ENCODE measurements at places on chromosomes 6 and 20. TPM values are rescaled to one million over a fixed set of nuclear protein-coding genes. Genes with fewer than 3 reads are reported as not detected.

TDRD6 gene
- not detected for total RNA-seq

DNA sequence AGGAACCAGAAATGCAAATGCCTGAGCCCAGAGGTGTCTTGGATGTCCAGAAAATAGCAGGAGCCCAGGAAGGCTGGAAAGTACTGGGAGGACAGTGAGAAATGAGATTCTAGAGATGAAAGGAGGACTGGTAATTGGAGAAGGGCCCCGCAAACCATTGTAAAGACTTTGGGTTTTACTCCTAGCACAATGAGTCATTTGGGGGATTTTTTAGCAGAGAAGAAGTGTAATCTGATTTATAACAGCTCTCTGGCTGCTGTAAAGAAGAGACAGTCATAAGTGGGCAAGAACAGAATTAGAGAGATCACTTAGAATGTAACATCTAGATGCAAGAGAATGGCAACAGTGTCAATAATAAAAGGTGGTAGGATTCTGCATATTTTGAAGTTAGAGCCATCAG is 40.2 kb downstream of the SLC35F1 start:
- DNase-seq: no peak
- no peaks in the 10 kb centered on the region for H3K36me3 ChIP-seq
- H3K27me3 ChIP-seq: no peaks in the 10 kb centered on the region
- H3K4me3 ChIP-seq: no peak overlapping the region
- no peak overlapping the region for H3K27ac ChIP-seq

CGA gene
- total RNA-seq: not detected

- no peak for DNase-seq
- H3K36me3 ChIP-seq: peaks cover 1% of the 10 kb centered on the region
- H3K27ac ChIP-seq: peak overlapping the region; percentile 43
Measured at GRCh38 chr6:50849796-50850180, 31.1 kb downstream of the TFAP2B start.

FAM217B gene
- 31.2 TPM for total RNA-seq

DNA sequence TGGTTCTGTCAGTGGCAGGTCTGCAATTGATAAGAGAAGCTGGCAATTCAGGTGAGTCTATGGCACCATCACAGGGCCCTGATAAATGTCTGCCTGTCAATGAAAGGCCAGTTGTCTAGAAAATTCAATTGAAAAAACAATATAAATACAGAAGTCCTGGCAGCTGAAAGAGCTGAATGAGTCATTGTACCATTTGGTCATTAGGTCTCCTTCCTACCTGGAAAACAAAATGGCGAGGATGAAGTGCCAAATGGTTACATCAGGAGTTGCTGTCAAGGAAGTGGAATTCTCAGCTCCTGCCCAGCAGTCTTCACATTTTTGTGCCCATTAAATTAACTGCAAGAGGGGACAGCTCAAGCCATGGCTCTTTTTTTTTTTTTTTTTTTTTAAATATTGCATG is 37.7 kb downstream of the PEX7 start:
- no peak for DNase-seq
- H3K27ac ChIP-seq: no peak overlapping the region
- H3K27me3 ChIP-seq: no peaks in the 10 kb centered on the region
- no peaks in the 10 kb centered on the region for H3K4me1 ChIP-seq

DNA sequence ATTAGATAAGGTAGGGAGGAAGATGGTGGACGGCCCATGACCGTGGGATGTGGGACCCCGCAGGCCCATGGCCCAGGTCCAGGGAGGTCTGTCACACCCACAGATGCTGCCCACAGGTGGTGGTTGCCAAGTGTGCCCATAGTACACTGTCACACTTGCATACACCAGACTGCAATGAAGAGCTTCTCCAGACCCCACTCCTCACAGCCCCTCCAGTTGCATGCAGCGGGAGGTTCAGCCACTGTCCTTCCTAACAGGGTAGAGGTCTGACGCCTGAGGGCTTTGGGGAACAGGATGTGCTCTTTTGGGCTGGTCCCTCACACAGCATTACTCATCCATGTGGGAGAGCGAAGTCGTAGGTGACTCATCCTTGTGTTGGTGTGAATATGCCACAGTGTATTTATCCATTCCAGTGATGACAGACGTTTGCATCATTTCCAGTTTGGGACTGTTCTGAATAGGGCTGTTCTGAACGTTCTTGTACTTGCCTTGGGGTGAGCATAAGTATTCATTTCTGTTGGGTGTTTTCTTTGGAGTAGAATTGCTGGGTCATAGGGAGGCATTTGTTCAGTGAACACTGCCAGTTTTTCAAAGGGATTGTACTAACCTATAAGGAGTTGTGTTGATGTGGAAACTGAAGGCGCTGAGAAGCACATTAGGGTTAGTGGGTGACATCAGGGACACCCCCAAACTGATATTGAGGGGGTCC is 10.1 kb upstream of the PYGB start:
- H3K4me1 ChIP-seq: peaks cover 19% of the 10 kb centered on the region
- H3K4me3 ChIP-seq: peak overlapping the region; percentile 12
- H3K36me3 ChIP-seq: no peaks in the 10 kb centered on the region
- H3K27ac ChIP-seq: peak overlapping the region; percentile 84
- peaks cover 8% of the 10 kb centered on the region for H3K27me3 ChIP-seq

- H3K36me3 ChIP-seq: no peaks in the 10 kb centered on the region
- no peak for DNase-seq
- H3K27me3 ChIP-seq: no peaks in the 10 kb centered on the region
- no peak overlapping the region for H3K4me3 ChIP-seq
- peaks cover 9% of the 10 kb centered on the region for H3K4me1 ChIP-seq
Measured at GRCh38 chr6:5208057-5208456, 52.7 kb downstream of the LYRM4 start.

DNA sequence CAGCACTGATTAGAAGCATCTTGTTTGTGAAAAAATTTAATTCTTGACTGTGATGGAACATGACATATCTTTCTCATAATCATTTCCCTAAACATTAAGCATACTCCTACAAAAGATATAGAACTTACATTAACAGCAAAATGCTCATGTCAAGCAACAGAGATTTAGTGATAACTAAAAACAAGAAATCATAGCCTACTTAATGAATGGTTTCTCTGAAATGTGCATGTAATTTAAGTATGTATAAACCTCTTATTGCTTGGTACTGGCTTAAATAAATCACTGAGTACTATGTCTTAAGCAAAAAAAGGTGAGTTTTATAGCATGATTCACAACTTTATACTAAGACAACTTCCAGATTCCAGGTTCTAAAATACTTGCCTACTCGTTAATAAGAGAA is 9.3 kb downstream of the ROMO1 start:
- H3K27me3 ChIP-seq: no peaks in the 10 kb centered on the region
- DNase-seq: no peak
- H3K4me3 ChIP-seq: no peak overlapping the region
- H3K4me1 ChIP-seq: peaks cover 50% of the 10 kb centered on the region
- H3K27ac ChIP-seq: peak overlapping the region; percentile 18

DNA sequence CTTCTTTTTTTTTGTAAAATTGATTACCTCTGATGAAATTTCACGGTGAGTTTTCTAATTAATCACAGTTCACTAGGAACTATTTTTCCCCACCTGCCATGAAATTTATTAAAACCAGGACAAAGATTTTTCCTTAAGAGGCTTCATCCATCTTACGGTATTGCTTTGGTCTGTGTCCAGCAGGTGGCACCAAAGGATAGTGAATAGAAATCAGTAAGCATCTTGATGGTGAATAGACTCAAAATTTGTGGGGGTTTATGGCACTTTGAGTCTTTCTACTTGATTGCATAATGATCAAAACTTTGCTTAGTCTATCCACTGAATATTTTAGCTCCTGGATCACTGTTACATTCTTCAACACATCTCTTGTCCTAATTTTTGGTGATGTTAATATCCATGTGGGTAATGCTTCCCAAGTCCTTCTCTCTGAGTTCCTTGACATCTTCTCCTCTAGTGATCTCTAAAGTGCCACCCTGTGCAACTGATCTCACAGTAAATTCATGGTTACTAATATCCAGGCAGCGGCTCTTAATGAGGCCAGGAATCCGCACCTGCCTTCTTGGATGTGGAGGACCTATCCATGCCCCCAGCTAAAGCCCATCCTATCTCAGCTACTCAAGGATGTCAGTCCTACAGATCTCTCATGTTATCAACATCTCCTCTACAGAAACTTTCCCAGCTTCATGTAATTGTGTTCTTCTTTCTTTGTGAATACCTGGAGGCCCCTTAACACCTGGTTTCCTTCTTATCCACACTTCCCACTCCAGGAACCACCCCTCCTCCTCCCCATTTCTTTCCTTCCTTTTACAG is 54.5 kb downstream of the STMND1 start:
- H3K27me3 ChIP-seq: peaks cover 15% of the 10 kb centered on the region
- peak; percentile 60 for DNase-seq
- H3K36me3 ChIP-seq: no peaks in the 10 kb centered on the region
- no peaks in the 10 kb centered on the region for H3K4me1 ChIP-seq
- no peak overlapping the region for H3K4me3 ChIP-seq

- H3K4me1 ChIP-seq: peaks cover 34% of the 10 kb centered on the region
- no peak overlapping the region for H3K27ac ChIP-seq
- DNase-seq: no peak
- peaks cover 11% of the 10 kb centered on the region for H3K27me3 ChIP-seq
- H3K4me3 ChIP-seq: no peak overlapping the region
- no peaks in the 10 kb centered on the region for H3K36me3 ChIP-seq
Measured at GRCh38 chr6:143399775-143400174, 50.7 kb downstream of the ADAT2 start.

DNA sequence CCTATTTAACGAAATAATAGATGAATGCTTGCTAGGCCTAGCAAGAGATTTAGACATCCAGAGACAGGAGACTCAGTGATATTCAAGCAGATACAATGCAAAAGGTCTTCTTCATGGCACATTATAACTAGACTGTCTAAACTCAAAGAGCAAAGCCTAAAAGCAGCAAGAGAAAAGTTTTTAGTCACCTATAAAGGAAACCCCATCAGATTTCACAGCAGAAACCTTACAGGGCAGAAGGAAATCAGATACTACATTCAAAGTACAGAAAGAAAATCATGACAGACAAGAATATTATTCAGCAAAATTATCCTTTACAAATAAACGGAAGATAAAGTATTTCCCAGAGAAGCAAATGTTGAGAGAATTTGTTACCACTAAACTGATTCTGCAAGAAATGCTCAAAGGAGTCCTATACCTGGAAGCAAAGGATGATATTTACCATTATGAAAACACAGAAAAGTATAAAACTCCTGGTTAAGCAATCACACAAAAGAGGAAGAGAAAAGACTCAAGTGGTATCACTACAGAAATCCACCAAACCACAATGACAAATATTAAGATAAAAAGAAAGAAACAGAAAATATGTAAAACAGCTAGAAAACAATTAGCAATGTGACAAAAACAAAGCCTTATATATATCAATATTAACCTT is 333.7 kb downstream of the MEI4 start:
- no peaks in the 10 kb centered on the region for H3K4me1 ChIP-seq
- no peaks in the 10 kb centered on the region for H3K36me3 ChIP-seq
- no peak overlapping the region for H3K27ac ChIP-seq

SLC24A3 gene
- not detected for total RNA-seq

F13A1 gene
- not detected for total RNA-seq

GRCh38 chr6:129901910-129902309 is 40.8 kb upstream of the TMEM244 start:
- no peak for DNase-seq
- H3K27me3 ChIP-seq: peaks cover 5% of the 10 kb centered on the region
- H3K4me3 ChIP-seq: no peak overlapping the region
- peaks cover 11% of the 10 kb centered on the region for H3K4me1 ChIP-seq

DNA sequence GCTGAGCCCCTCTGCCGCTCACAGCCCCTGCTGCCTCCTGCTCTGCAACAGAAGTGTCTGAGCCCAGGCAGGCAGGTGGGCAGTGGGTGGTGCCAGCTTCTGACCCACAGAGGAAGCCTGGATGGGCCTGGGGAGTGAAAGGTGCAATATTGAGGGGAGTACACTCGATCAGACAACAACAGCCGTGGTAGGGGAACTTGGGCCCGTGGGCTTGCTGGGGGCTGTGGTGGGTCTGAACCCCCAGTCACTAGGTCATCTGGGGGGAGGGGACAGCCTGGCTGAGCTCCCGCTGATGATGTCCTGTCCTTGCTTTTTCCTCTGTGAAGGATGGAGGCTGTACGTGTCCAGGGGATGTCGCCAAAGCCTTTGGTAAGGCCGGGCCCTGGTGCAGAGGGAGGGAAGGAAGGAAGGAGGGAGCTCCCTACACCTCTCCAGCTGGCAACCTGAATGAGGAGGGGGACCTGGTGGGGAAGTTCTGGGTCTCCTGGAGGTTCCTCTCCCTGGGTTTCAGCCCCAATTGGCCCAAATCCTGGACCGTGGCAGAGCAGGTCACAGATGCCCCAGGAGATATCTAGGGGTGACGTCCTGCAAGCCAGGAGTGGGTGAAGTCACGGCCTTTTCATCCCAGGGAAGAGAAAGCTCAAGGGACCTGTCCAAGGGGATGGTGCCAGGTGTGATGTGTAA is 47.2 kb downstream of the GMPR start:
- no peak overlapping the region for H3K27ac ChIP-seq
- no peak overlapping the region for H3K4me3 ChIP-seq
- no peaks in the 10 kb centered on the region for H3K27me3 ChIP-seq
- DNase-seq: no peak

GRCh38 chr6:154732538-154733182 is 556 bp upstream of the SCAF8 start:
- H3K4me1 ChIP-seq: peaks cover 35% of the 10 kb centered on the region
- H3K27ac ChIP-seq: peak overlapping the region; percentile 88
- H3K36me3 ChIP-seq: peaks cover 5% of the 10 kb centered on the region
- peak; percentile 49 for DNase-seq
- peak overlapping the region; percentile 81 for H3K4me3 ChIP-seq

MAS1 gene
- not detected for total RNA-seq

CLDN20 gene
- not detected for total RNA-seq

- no peak overlapping the region for H3K27ac ChIP-seq
- H3K4me1 ChIP-seq: peaks cover 32% of the 10 kb centered on the region
- no peak for DNase-seq
- no peaks in the 10 kb centered on the region for H3K36me3 ChIP-seq
- peaks cover 17% of the 10 kb centered on the region for H3K27me3 ChIP-seq
Measured at GRCh38 chr20:50353289-50353961, 156.8 kb upstream of the PTPN1 start.

DNA sequence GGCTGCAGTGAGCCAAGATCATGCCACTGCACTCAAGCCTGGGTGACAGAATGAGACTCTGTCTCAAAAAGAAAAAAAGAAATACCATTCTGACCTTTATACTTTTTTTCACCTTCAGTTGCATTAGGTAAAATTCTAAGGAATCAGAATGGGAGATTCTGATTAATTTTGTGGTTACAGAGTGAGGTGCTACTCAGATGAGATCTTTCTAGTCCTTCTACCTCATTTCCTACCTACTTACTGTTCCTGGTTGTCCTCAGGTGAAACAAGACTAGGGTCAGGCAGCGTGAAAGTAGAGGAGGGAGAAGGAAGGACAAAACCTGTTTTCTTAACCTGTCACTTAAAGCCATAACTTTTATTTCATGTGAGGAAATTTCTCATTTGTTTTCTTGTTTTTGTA is 63.7 kb downstream of the MTFR2 start:
- no peaks in the 10 kb centered on the region for H3K4me1 ChIP-seq
- no peak overlapping the region for H3K4me3 ChIP-seq
- no peaks in the 10 kb centered on the region for H3K36me3 ChIP-seq
- H3K27ac ChIP-seq: no peak overlapping the region
- H3K27me3 ChIP-seq: peaks cover 16% of the 10 kb centered on the region

DNA sequence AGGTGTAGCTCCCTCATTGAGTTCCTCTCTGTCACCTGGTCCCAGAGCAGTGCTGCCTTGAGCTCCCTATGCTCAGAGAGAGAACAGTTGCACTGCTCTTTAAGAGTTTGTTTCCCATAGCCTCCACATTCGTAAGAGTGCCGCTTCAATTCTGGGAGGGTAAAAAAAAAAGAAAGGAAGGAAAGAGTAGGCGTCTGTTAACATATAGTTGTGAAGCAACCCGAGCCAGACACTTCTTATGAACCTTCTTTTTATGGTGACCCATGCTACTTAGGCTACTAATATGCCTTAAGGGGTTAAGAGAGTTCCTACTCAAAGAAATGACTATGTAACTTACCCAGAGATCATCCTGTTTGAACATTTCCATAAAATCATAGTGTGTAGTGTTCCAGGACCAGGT is 4.3 kb upstream of the ARG1 start:
- no peaks in the 10 kb centered on the region for H3K4me1 ChIP-seq
- DNase-seq: no peak
